Karpas-422 (cell line): ENCODE measurements at places on chromosomes 7 and 10. TPM values are rescaled to one million over a fixed set of nuclear protein-coding genes. Genes with fewer than 3 reads are reported as not detected.

- no peaks in the 10 kb centered on the region for H3K36me3 ChIP-seq
- H3K27ac ChIP-seq: no peak overlapping the region
- DNase-seq: no peak
- no peaks in the 10 kb centered on the region for H3K4me1 ChIP-seq
- H3K4me3 ChIP-seq: no peak overlapping the region
Observed at GRCh38 chr10:131772441-131772840, 128.4 kb upstream of the PPP2R2D start.

Gene CYP3A4
- total RNA-seq: not detected in 2 replicates

GRCh38 chr10:14579405-14579804 is 195.3 kb downstream of the FAM107B start:
- no peak overlapping the region for H3K4me3 ChIP-seq
- H3K36me3 ChIP-seq: peaks cover 6% of the 10 kb centered on the region; the same call in 1 of the 2 replicates
- no peak overlapping the region for H3K27ac ChIP-seq
- DNase-seq: no peak
- H3K27me3 ChIP-seq: no peaks in the 10 kb centered on the region

- H3K4me1 ChIP-seq: no peaks in the 10 kb centered on the region
- H3K27me3 ChIP-seq: no peaks in the 10 kb centered on the region
- H3K36me3 ChIP-seq: no peaks in the 10 kb centered on the region
- DNase-seq: no peak
- H3K4me3 ChIP-seq: no peak overlapping the region
Observed at GRCh38 chr7:158723714-158724385, 19.2 kb upstream of the NCAPG2 start.

DNA sequence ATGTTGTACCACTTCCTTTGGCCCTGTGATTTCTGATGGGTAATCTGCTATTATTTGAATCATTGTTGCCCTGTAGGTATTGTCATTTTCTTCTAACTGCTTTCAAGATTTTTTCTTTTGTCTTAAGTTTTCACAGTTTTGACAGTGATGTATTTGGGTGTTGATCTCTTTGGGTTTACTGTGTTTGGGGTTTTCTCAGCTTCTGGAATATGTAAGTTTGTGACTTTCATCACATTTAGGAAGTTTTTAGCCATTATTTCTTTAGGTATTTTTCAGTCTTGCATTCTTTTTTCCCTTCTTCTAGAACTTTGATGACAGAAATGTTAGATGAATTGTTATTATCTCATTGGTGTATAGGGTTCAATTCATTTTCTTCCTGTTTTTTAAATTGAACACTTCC is 23.1 kb upstream of the PON2 start:
- H3K27me3 ChIP-seq: no peaks in the 10 kb centered on the region
- no peak overlapping the region for H3K27ac ChIP-seq
- H3K36me3 ChIP-seq: no peaks in the 10 kb centered on the region
